Activated CD4-positive, alpha-beta T cell treated with anti-CD3 and anti-CD28 coated beads for 36 hours (primary cell): ENCODE measurements at places on chromosomes 4 and X. TPM values are rescaled to one million over a fixed set of nuclear protein-coding genes. Genes with fewer than 3 reads are reported as not detected.
A peak's percentile ranks its signal among the peaks of the same experiment; 100 is the strongest.

GRCh38 chr4:20288846-20289512 lies 37.3 kb downstream of the SLIT2 start:
- no peaks in the 10 kb centered on the region for H3K4me1 ChIP-seq
- H3K27ac ChIP-seq: no peak overlapping the region
- no peak for DNase-seq
- H3K27me3 ChIP-seq: no peaks in the 10 kb centered on the region

DNA sequence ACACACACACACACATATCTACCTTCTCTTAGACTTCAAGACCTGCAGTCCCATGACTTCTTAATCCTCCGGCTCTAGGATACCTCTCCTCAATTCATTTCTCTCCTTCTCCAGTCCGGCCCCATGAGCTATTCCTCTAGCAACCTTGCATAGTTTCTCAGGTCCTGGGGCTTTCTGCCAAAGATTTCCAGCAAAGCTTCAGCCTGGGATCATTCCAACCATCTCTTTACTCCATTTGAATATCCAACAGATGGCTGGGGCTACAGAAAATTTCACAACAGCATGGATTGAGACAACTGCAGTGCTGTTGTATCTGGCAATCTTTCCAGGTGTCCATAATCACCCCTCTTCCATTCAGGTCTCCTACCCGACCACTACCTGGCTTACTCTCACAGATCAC lies 184.1 kb downstream of the DCHS2 start:
- H3K4me3 ChIP-seq: no peak overlapping the region
- peaks cover 20% of the 10 kb centered on the region for H3K27me3 ChIP-seq
- no peak overlapping the region for H3K27ac ChIP-seq
- no peaks in the 10 kb centered on the region for H3K36me3 ChIP-seq
- H3K4me1 ChIP-seq: no peaks in the 10 kb centered on the region
- DNase-seq: no peak

GRCh38 chrX:133544115-133544514 lies 128.8 kb upstream of the GPC4 start:
- H3K36me3 ChIP-seq: no peaks in the 10 kb centered on the region
- no peaks in the 10 kb centered on the region for H3K4me1 ChIP-seq
- no peak overlapping the region for H3K4me3 ChIP-seq
- H3K27ac ChIP-seq: no peak overlapping the region
- no peak for DNase-seq

- H3K27me3 ChIP-seq: no peaks in the 10 kb centered on the region
- H3K4me1 ChIP-seq: no peaks in the 10 kb centered on the region
- no peak for DNase-seq
- H3K36me3 ChIP-seq: no peaks in the 10 kb centered on the region
- no peak overlapping the region for H3K4me3 ChIP-seq
- H3K27ac ChIP-seq: no peak overlapping the region
Observed at GRCh38 chrX:11995146-11995545, 143.1 kb upstream of the FRMPD4 start.

- no peak overlapping the region for H3K27ac ChIP-seq
- no peaks in the 10 kb centered on the region for H3K36me3 ChIP-seq
- H3K4me1 ChIP-seq: no peaks in the 10 kb centered on the region
- DNase-seq: no peak
- H3K4me3 ChIP-seq: no peak overlapping the region
- peaks cover 32% of the 10 kb centered on the region for H3K27me3 ChIP-seq
Observed at GRCh38 chr4:52071791-52072546, 20.9 kb downstream of the SPATA18 start.

The GPAT3 gene
- 1.3 TPM for total RNA-seq

DNA sequence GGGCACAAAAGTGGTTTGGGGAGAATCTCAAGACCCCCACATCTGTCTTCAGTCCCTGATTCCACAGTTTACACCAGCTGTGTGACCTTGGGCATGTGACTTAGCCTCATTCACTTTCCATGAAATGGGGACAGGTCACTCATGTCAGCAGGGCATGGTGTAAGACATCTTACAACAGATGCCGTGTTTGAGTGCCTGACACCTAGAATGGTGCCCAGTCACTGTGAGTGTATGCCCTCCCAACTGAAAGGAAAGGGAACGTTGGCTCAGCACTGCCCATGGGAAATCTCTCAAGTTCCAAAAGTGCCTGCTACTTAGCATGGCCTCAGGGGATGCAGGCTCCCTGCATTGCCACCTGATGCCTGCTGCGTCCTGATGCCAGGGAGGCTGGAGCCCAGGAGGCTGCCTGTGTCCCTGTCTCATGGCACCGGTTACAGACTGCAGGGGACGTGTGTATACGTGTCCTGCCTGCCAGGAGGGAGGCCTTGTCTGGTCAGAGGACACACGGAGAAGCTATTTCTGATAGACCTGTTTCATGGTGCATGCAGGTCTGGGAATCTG lies 32.2 kb downstream of the RNF4 start:
- peaks cover 59% of the 10 kb centered on the region for H3K36me3 ChIP-seq
- H3K4me3 ChIP-seq: no peak overlapping the region
- no peak for DNase-seq
- no peak overlapping the region for H3K27ac ChIP-seq
- H3K27me3 ChIP-seq: no peaks in the 10 kb centered on the region

GRCh38 chrX:15854712-15855567 lies at the start of gene AP1S2:
Gene AP1S2 (minus strand): TSS chrX:15854813. CDS start chrX:15852524, 2,289 bp downstream.
- H3K36me3 ChIP-seq: peaks cover 4% of the 10 kb centered on the region
- peak within 1 kb of the TSS; percentile 96 for H3K27ac ChIP-seq
- DNase-seq: peak; percentile 94
- H3K4me3 ChIP-seq: peak within 1 kb of the TSS; percentile 90
- no peaks in the 10 kb centered on the region for H3K27me3 ChIP-seq

- no peaks in the 10 kb centered on the region for H3K36me3 ChIP-seq
- H3K27ac ChIP-seq: peak overlapping the region; percentile 14
- no peaks in the 10 kb centered on the region for H3K27me3 ChIP-seq
- DNase-seq: no peak
- H3K4me1 ChIP-seq: peaks cover 48% of the 10 kb centered on the region
Observed at GRCh38 chr4:2791518-2792395, 1.1 kb upstream of the SH3BP2 start.

The RHOXF1 gene
- total RNA-seq: not detected

DNA sequence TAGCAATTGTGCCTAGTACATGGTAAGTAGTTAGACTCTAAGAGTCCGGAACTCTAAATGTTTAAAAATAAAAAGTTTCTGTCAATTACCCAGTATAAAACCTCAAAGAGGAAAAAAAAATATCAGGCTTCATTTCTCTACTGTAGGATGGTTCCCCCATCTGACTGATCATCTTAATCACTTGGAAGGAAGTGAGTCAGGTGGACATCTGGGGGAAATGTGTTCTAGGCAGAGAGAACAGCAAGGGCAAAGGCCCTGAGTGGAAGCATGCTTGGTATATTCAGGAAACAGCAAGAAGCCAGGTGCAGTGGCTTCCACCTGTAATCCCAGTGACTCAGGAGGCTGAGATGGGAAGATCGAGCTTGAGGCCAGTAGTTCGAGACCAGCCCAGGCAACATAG lies 2.9 kb upstream of the EIF1AX start:
- H3K4me3 ChIP-seq: no peak overlapping the region
- no peaks in the 10 kb centered on the region for H3K27me3 ChIP-seq
- peak; percentile 21 for DNase-seq
- H3K36me3 ChIP-seq: peaks cover 10% of the 10 kb centered on the region

- no peaks in the 10 kb centered on the region for H3K27me3 ChIP-seq
- H3K4me1 ChIP-seq: no peaks in the 10 kb centered on the region
- no peak for DNase-seq
Observed at GRCh38 chrX:24357106-24357505, 3.3 kb upstream of the SUPT20HL1 start.

GRCh38 chr4:168724243-168724642 lies 227.4 kb downstream of the PALLD start:
- H3K36me3 ChIP-seq: no peaks in the 10 kb centered on the region
- no peak overlapping the region for H3K4me3 ChIP-seq
- H3K27ac ChIP-seq: peak overlapping the region; percentile 20

DNA sequence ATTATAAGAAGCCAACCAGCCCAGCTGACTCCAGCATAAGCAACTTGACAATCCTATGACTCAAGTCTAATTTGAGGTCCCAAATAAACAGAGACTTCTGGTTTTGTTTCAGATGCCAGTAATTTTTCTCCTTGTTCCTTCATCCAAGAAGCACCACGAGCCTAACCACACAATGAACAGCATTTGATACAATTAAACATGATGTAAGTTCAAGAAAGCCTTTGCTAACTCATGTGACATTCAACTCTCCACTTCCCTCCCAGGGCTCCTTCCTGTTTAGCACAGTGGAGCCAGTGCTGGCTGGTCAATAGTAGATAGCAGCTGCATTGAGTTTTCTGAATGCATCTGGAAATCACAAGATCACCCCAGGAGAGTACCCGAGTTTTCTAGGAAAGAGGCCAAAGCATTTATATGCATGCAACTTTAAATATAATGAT lies 206.3 kb downstream of the ARHGAP24 start:
- H3K4me1 ChIP-seq: no peaks in the 10 kb centered on the region
- DNase-seq: no peak
- no peak overlapping the region for H3K4me3 ChIP-seq
- no peaks in the 10 kb centered on the region for H3K27me3 ChIP-seq

The SPACA5 gene
- total RNA-seq: not detected

DNA sequence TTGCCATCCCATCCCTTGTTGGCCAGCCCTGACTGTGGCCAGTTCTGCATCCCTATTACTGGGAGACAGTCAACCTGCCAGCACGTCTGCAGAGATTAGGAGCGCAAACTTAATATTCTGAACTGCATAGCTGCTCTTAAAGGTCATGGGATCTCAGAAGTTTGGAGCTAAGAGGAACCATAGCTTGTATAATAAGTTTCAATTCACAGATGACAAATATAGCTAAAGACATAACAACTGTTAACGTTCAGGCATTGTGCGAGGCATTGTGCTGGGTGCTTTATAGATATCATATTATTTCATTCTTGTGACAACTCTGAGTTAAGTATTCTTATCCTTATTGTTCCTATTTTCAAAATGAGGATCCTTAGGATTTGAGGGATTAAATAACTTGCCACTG lies 3.7 kb downstream of the SCARB2 start:
- H3K36me3 ChIP-seq: no peaks in the 10 kb centered on the region
- peaks cover 45% of the 10 kb centered on the region for H3K4me1 ChIP-seq
- no peaks in the 10 kb centered on the region for H3K27me3 ChIP-seq
- H3K4me3 ChIP-seq: no peak overlapping the region
- no peak overlapping the region for H3K27ac ChIP-seq
- DNase-seq: no peak

DNA sequence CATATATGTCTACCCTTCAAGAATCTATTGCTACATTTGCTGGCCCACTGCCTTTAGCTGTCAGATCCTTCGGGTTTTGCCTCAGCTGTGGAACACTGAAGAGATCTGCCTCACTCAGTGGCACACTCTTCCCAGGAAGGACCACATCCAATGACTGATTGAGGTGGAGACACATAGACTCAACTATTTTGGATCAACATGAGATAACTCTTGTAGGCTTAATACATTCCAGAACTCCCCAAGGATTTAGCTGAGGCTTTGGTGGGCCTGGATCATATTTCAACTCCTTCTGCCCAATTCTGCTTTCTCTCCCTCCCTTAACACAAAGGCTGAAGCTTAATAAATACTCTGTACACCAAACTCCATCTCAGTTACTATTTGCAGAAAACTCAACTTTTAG lies 100.5 kb downstream of the CORIN start:
- H3K4me3 ChIP-seq: no peak overlapping the region
- DNase-seq: no peak
- H3K27ac ChIP-seq: no peak overlapping the region

DNA sequence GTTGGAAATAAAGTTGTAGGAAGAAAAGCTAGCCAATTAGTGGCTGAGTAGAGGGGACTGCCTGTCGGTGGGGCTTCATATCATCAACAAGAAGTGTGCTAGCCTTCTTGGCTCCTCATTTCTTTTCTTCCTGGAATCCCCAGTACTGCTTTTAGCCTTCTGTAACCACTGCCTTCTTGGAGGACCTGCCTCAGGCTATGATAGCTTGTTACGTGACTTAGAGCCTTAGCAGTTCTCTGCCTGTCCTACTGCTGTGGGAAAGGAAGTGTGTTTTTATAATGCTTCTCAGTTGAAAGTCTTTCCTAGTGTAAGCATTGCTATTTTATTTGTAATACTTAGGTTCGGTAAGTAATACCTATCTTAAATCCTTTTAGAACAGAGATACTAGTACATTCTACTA lies 61.9 kb downstream of the LARP1B start:
- H3K36me3 ChIP-seq: peaks cover 47% of the 10 kb centered on the region
- no peak overlapping the region for H3K27ac ChIP-seq
- no peaks in the 10 kb centered on the region for H3K4me1 ChIP-seq

GRCh38 chrX:103878466-103879122 lies 46.5 kb upstream of the RAB9B start:
- H3K4me1 ChIP-seq: peaks cover 3% of the 10 kb centered on the region
- no peak overlapping the region for H3K27ac ChIP-seq
- no peak overlapping the region for H3K4me3 ChIP-seq

DNA sequence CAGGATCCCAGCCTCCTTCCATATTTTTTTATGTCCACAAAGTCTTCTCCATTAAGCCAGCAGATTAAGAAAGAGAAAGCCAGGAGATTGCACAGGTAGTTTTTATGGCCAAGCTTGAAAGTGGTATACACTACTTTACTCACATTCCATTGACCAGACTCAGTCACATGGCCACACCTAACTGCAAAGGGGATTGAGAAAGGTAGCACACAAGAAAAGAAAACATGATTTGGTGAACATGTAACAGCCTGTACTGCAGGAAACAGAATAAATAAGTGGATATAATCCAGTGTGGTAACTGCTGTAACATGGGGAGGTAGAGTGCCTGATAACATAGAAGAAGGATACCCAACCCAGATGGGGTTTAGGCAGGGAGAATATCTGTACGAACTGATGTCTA lies 43.9 kb downstream of the HOPX start:
- H3K27ac ChIP-seq: no peak overlapping the region
- peaks cover 27% of the 10 kb centered on the region for H3K4me1 ChIP-seq
- no peak for DNase-seq

The TLL1 gene
- not detected for total RNA-seq

DNA sequence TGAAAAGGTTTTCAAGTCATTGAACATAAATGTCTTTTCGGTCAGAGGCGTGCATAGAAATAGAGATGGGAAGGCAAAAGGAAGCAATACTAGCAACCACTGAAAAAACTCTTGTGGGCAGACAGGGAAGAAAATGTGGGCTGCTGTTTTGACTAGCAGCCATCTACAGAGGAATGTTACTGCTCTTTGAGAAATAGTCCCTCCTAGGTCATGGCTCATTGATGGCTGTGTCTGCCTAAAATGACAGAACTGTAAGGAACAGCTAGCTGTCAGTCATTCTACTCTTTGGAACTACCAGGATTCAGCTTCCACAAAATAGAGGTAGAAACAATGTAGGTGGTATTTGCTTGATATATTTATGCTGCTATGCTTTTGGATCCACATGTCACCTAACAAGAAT lies 26.9 kb upstream of the TMPRSS11B start:
- peaks cover 4% of the 10 kb centered on the region for H3K4me1 ChIP-seq
- no peak overlapping the region for H3K27ac ChIP-seq
- H3K36me3 ChIP-seq: no peaks in the 10 kb centered on the region
- H3K27me3 ChIP-seq: peaks cover 8% of the 10 kb centered on the region
- no peak overlapping the region for H3K4me3 ChIP-seq

The GRIA2 gene
- not detected for total RNA-seq

GRCh38 chrX:95733426-95733825 lies 951.2 kb upstream of the DIAPH2 start:
- H3K27ac ChIP-seq: no peak overlapping the region
- no peak overlapping the region for H3K4me3 ChIP-seq
- no peaks in the 10 kb centered on the region for H3K27me3 ChIP-seq
